ENCODE measurements at places on chromosomes 5 and 9. TPM values are rescaled to one million over a fixed set of nuclear protein-coding genes. Genes with fewer than 3 reads are reported as not detected.

SPTAN1 gene
- 154 TPM for polyA plus RNA-seq

ADAMTSL2 gene
- polyA plus RNA-seq = 37.3 TPM

SPATA31D3 gene
- not detected for polyA plus RNA-seq

DPP7 gene
- 252 TPM for polyA plus RNA-seq

MYMK gene
- polyA plus RNA-seq = not detected

Data from right cardiac atrium (tissue), 5 donors.